Activated naive CD4-positive, alpha-beta T cell (primary cell): ENCODE measurements at places on chromosomes 6 and 20.

DNA sequence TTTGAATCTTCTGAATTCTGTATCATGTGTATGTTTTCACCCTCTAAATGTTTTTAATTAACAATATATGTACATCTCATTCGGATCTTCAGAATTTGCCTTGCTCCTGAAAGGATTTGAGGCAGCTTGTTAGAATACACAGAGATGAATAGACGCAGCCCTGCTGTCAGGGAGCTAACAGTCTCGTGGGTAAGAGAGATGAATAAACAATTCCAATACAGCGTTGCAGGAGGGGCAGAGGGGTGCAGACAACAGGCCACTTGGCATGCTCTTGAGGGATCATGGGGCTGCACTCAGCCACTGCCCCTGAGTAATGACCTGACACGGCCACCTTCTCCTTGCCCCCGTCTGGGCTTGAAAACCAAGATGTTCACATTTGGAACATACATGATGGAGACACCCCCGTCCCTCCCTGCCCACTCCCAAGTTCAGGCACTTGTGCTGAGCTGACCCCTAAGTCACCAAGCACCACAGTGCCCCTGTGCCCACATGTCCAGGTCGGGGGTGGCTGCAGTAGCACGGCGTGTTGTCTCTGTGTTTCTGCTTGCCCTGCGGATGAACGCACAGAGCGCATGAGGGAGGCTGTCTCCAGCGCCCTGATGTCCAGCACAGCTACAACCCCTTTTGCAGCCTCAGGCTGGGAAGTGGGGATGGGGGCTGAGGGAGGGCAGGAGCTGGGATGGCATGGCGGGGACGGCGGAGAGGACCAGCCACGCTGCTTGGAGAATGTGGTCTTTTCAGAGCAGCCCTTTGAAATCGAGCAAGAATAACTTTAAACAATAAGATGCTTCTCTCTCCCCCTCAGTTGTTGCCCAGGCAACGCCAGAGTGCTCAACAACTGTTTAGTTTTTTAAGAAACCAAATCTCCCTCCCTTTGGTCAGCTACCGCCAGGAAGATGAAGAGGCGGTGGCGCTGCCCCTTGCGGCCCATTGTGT lies 33.0 kb upstream of the CDH22 start:
- DNase-seq: no peak

DNA sequence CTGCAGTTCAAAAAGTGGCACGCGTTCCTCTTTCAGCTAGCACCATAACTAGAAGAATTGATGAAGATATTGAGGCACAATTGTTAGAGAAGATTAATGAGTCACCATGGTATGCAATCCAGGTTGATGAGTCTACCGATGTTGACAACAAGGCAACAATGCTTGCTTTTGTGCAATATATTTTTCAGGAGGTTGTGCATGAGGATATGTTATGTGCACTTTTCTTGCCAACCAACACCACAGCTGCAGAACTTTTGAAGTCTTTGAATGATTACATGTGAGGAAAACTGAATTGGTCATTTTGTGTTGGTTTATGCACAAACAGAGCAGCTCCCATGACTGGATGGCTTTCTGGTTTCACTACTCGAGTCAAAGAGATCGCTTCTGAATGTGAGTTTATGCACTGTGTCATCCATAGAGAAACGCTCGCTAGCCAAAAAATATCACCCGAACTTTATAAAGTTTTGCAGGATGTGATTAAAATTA lies 129.3 kb upstream of the SLC24A3 start:
- DNase-seq: no peak

DNA sequence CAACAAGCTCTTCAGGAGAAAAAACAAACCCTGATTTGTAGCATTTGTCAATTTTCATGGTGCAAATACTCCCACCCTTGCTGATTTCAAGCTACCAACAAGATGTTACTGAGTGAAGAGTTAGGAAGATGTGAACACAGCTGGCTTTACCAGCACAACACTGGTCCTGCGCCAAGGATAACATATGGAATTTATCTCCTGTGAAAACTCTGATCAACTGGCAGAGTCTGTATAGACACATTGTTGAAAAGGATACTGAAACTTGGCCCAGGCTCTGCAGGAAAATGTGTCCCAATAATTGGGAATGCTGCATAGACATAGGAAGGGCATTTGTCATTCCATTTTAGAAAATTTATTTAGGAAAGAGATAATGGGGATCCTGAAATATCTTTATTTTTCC lies 29.0 kb downstream of the OTOR start:
- no peak for DNase-seq

DNA sequence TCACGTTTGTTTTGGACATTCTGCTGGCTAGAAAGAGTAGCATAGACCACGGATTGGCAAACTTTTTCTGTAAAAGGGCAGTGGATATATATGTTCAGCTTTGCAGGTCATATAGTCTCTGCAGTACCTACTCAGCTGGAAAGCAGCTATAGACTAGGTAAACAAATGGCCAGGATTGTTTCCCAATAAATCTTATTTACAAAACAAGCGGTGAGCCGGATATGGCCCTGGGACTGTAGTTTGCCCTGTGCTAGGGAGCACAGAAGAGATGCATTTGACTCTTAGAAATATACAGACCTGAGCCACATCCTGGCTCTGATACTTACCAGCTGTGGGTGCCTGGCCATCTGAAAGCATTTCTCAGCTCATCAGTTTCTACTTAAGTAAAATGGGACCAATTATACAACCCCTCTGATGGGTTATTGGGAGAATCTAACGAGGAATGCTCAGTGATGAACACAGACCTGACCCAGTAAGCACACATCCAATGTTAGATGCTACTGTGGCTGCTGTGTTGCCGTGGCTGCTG lies 120.7 kb downstream of the TSHZ2 start:
- DNase-seq: no peak

GRCh38 chr6:15288856-15289255 lies 43.0 kb downstream of the JARID2 start:
- DNase-seq: no peak
